ENCODE measurements at places on chromosomes 4 and X.

DNA sequence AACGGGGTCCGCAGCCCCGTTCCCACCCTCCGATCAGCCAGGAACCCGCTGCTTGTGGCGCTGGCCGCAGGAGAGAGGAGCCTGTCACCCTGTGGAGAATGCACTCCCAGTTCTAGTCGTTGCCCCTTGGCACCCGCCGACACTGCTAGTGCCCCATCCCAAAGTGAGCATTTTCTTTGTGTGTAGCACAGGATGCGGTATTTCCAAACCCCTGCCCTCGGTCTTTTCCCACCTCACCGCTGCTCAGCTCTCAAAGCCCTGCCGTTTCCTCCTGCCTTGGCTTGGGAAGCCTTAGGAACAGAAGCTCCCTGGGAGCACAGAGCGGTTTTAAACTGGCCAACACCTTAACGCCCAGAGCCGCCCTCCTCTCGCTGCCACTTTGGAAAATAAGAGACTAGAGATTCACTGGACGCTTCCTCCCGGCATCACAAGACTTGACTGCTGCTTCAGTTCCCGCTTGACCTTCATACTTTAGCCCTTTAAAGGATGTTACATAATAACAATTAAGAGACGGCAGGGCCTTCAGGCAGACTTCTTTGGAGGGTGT, 772 bp downstream of the CYP4V2 start:
- DNase-seq: no peak

- DNase-seq: no peak
These were observed 128.9 kb downstream of the PRKX start for GRCh38 chrX:3584415-3584996.

GRCh38 chr4:101291198-101291597, 56.1 kb downstream of the PPP3CA start:
- no peak for DNase-seq

- DNase-seq: no peak
These were observed 14.5 kb downstream of the HMGB2 start for GRCh38 chr4:173319696-173320095.

DNA sequence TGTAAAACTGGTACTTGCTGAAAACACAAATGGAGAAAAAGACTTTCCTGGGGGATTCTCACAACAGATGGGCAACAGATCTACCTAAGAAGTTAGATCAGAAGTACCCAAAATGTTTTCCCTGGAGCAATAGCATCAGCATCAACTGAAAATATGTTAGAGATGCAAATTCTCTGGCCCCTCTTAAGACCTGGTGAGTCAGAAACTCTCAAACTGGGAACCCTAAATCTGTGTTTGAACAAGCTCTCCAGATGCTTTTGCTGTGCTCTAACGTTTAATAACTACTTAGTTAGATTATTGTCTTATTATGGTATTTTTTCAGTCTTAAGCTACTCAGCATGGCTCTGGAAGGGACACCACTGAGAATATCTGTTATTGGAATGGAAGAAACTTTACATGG, 55.2 kb upstream of the TRPC3 start:
- DNase-seq: no peak

DNA sequence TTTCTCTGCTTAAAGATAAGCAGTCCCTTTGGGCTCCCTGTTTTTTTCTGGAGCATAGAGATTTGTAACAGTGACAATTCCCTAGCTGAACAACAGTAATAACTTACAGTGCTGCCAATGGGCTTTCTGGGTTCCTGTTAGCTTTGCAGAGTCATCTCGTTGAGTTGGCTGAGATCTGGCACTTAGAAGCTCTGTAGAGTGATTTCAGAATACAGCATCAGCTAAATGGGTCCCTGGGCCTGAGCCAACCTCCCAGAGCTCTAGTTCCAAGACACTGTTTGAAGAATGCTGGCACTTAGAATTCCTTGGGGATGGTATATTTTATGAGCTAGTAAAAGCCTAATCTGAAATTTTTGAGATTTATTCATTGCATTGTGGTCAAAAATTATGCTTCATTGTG, 43.5 kb upstream of the SERTM2 start:
- no peak for DNase-seq

DNA sequence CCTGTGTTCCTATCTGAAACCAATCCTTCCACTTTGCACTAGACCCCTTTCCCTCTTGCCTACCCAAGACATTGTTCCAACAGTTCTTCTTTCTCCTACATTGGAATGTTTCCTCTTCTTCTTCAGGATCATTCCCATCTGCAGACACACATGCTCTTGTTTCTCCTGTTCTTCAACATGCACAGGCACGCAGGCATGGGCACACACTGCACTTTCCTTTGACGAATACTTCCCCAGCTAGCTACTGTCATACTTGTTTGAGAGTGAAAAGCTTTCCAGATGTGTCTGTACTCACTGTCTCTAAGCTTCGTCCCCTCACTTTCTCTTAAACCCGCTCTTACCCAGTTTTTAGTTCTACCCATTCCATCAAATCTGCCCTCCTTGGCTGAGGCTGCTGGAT, 31.8 kb upstream of the ERVMER34-1 start:
- no peak for DNase-seq

GRCh38 chr4:6856391-6856790, 53.2 kb upstream of the TBC1D14 start:
- DNase-seq: no peak

- no peak for DNase-seq
These were observed 25.1 kb upstream of the FAM156A start for GRCh38 chrX:52983321-52984000.

- DNase-seq: no peak
These were observed 15.9 kb downstream of the MMAA start for GRCh38 chr4:145635117-145635516.

DNA sequence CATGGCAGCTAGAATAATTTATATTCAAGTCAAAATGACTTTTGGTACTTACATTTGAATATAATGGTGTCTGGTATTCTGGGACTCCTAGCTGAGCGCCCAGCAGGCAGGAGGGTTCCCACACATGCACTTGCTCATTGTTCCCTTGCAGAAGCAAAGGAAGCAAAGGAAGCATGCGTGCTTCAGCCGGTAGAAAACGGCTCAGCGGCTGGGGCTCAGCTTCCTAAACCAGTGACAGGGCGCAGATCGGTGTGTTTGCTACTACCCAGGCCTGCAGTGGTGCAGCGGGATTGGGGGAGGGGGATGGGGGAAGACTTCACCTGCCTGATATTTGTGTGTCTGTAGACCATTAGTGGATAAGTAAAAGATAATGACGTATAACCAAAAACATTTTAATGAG, 978.3 kb upstream of the TENM3 start:
- DNase-seq: no peak

DNA sequence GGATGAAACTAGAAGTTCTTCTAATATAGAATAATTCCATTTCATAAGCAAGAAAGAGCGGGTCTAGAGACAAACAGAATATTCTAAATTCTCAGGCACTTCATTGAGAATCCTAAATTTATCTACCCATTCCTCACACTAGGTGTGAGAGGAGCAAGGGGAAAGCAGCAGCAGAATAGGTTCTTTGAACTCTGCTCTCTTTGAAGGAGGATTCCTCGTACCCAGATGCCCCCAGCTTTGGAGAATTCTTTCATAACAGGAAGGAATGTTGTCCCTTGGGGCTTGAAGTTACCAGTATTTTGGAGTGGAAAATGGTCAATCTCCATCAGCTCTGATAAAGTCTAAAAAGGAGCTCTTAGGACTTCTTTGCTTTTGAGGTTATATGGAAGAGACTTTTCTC, 59.7 kb upstream of the RASGEF1B start:
- DNase-seq: no peak

DNA sequence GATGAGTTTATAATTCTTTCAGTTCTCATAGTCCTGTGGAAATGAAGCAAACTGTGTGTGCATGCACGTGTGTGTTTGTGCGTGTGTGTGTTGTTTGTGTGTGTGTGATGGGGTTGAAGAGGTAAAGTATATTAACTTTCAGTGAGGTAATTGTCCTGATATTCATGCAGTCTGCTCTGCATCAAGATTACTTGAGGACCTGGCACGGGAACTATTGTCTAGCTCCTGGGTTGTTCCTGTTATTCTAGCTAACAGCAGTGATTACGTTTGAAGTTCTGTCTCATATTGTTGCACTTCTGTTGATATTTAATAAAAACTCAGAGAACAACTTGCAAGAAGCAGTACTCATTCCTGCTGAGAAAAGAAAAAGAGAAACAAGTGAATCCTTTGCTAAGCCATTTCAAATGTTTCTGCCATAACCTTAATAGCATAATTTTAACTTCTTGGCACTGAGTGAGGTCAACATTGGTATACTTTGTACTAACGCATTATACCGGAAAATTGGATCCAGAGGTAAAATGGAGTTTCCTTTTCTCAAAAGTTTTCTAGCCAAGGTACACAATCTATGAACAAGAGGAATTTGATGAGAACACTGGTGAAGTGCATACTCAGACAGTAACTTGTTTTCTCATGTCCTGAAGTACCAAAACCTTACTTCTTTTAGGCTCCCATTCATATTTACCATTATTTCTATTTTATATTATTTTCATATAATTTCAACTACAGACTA, 113.2 kb downstream of the SPCS3 start:
- no peak for DNase-seq

DNA sequence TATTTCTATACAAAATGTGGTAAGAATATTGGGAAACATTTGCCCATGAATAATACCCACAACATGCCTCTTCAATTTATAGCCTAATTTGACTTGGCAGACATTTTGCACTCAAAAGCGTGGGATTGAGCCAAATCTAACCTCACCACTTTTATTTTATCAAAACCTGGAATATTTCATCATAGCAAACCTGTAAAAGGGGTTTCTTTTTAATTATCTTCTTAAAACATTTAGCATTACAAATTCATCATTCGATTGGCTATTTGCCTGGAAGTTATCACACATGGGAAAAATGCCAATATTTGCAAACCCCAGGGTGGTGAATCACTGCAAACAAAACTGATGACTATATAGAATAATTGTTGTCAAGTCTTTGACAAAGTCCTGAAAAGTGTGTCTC, 56.2 kb downstream of the VCX3B start:
- no peak for DNase-seq

Data from activated CD8-positive, alpha-beta memory T cell treated with anti-CD3 and anti-CD28 coated beads for 4 hours (primary cell).